ENCODE measurements at places on chromosomes 1 and 21. TPM values are rescaled to one million over a fixed set of nuclear protein-coding genes. Genes with fewer than 3 reads are reported as not detected.

The KIAA1614 gene
- total RNA-seq, result 0.61 TPM

GRCh38 chr1:246569248-246570238 lies 3.3 kb downstream of the CNST start:
- DNase-seq, result peak; percentile 57
- H3K27me3 ChIP-seq, result no peaks in the 10 kb centered on the region

The SH2D1B gene
- total RNA-seq, result not detected

The IFI44L gene
- 4.5 TPM for total RNA-seq

The HSF2BP gene
- 0.70 TPM for total RNA-seq

GRCh38 chr1:185257950-185258208 lies 59.2 kb downstream of the IVNS1ABP start:
- no peaks in the 10 kb centered on the region for H3K36me3 ChIP-seq
- no peaks in the 10 kb centered on the region for H3K27me3 ChIP-seq
- H3K4me3 ChIP-seq, result no peak overlapping the region
- H3K4me1 ChIP-seq, result peaks cover 14% of the 10 kb centered on the region

DNA sequence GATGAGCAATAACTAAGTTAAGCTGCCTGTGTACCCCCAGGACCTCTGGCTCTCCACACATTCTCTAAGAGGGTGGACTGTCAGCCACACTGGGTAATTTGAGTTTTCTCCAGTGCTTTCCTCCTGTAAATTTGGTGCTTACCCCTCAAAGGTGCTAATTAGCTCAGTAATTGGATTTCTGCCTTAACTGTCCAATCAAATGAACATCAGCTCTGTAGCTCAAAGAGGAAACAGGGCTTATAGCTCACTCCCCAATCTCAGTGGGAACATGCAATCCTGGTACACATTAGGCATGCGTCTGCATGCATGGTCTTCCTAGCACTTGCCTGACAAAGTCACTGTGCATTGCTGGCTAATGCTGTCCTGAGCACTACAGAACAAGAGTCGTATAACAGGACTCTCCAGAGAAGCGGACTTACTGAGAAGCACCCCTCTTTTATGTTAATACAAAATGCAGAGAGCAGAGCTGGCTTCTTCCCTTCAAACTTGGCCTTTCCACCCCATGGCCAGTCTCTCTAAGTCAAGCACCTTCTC lies 110.1 kb downstream of the NTPCR start:
- H3K27me3 ChIP-seq, result no peaks in the 10 kb centered on the region
- DNase-seq, result no peak
- no peak overlapping the region for H3K27ac ChIP-seq
- H3K4me1 ChIP-seq, result no peaks in the 10 kb centered on the region

DNA sequence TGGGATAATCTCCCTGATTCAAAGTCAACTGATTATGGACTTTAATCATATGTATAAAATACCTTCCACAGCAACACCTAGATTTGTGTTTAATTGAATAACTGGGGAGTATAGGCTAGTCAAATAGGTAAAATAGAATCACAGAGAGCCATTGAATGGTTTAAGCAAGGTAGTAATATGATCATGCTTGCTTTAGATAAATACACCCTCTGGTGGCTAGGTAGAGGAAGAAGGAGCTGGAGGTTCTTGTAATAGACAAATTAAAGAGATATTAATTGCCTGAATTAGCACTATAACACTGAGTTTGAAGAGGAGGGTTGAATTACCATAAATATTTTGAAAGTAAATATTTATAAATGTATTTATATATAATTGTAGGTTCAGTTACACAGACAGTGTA lies 40.3 kb downstream of the DIRAS3 start:
- no peaks in the 10 kb centered on the region for H3K4me1 ChIP-seq
- no peak for DNase-seq
- no peaks in the 10 kb centered on the region for H3K27me3 ChIP-seq
- no peak overlapping the region for H3K27ac ChIP-seq
- H3K36me3 ChIP-seq, result no peaks in the 10 kb centered on the region
- H3K4me3 ChIP-seq, result no peak overlapping the region

- no peaks in the 10 kb centered on the region for H3K27me3 ChIP-seq
- no peak overlapping the region for H3K4me3 ChIP-seq
- H3K27ac ChIP-seq, result no peak overlapping the region
- no peaks in the 10 kb centered on the region for H3K4me1 ChIP-seq
Measured at GRCh38 chr1:231584921-231585320, 41.7 kb upstream of the DISC1 start.

DNA sequence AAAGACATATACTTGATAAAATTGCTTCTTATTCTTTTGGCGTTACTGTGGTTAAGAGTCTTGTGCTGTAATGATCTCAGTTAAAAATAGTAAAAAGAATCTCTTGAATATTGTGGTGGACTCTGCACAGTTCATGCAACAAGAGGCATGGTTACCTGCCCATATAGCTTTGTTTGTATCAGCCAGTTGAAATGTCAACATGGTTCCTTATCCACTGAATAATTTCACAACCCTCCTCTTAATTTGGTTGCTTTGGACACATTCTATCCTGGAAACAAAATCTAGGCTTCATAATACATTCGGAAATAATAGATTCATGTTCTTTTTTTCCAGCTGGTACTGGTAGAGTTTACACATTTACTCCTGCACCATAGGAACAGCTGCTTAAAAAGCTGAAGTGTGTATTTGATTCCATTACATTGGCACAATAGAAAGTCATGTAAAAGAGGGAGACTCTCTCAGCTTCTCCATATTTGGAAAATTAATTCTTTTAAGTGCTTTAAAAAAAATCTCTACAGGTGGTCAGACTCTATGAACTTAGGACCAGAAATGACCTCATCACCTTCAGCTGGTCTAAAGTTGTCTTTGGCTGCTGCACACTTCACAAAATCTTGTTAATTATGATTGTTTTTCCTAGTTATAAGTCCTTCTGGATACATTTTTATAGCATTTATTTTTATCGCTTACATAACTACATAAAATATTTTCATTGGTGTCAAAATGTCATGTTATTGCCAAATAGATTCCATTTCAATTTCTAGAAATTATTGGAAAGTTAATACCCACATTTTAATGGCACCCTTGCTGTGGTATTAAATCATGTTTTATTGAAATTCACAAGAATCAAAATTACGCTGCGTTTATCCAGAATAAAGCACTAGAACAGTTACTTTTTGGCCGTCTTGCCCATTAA lies 100.2 kb downstream of the LTN1 start:
- no peaks in the 10 kb centered on the region for H3K27me3 ChIP-seq
- H3K36me3 ChIP-seq, result no peaks in the 10 kb centered on the region
- H3K27ac ChIP-seq, result no peak overlapping the region
- H3K4me1 ChIP-seq, result no peaks in the 10 kb centered on the region

DNA sequence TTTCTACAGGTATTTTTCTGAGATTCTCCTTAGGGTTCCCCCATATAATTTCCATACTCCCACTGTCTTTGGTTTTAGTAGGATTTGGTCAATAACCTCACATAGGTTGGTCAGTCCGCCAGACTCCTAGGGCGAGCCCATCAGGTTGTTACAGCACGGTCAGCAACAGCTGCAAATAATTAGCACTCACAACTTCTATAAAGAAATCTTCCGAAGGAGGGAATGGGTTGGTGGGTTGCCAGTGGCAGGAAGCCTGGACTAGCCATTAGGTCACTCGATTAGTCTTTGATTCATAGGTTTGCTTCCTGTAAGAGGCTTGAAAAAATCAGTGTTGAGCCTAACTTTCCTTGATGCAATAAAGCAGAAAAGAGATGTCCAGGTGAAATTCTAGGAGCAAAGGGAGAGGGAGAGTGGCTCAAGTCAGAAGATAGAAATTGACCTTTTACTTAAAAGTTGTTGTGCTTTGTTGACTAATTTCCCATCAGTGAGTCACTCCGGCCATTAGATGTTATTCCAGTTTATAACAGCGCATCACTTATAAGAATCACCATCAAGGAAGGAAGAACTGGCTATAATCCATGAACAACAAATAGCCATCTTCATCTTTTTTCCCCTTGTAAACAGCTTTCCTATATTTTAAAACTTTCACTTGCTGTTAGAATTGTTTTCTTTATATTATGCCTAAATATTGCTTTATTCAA lies 88.3 kb downstream of the TPR start:
- no peak overlapping the region for H3K4me3 ChIP-seq
- no peak overlapping the region for H3K27ac ChIP-seq
- H3K27me3 ChIP-seq, result no peaks in the 10 kb centered on the region
- no peaks in the 10 kb centered on the region for H3K36me3 ChIP-seq

DNA sequence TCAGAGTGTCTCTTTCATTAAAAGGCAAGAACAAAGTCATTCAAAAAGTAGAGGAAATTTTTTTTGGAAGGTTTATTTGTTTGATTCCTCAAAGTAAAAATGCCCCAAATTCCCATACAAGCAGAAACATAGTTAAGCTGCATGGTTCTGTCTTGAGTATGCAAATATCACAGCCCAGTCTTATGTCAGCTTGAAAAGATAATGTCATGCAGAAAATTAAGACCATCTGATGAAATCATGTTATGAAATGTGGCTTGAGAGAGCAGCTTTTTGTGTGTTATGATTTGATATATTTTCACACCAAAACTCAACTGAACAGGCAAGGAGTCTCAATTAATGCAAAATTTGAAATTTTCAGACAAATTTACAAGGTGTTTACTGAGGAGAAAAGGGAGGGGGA lies 411.0 kb downstream of the LMO4 start:
- no peak for DNase-seq
- H3K4me3 ChIP-seq, result no peak overlapping the region
- no peaks in the 10 kb centered on the region for H3K27me3 ChIP-seq
- no peaks in the 10 kb centered on the region for H3K36me3 ChIP-seq
- H3K4me1 ChIP-seq, result no peaks in the 10 kb centered on the region
- H3K27ac ChIP-seq, result no peak overlapping the region

GRCh38 chr1:204633665-204634064 lies 51.9 kb downstream of the LRRN2 start:
- H3K36me3 ChIP-seq, result no peaks in the 10 kb centered on the region
- no peak overlapping the region for H3K4me3 ChIP-seq
- H3K27me3 ChIP-seq, result peaks cover 3% of the 10 kb centered on the region
- no peaks in the 10 kb centered on the region for H3K4me1 ChIP-seq

GRCh38 chr1:19744335-19744743 lies 55.4 kb downstream of the TMCO4 start:
- H3K36me3 ChIP-seq, result peaks cover 12% of the 10 kb centered on the region
- H3K27ac ChIP-seq, result no peak overlapping the region
- H3K4me3 ChIP-seq, result no peak overlapping the region
- no peaks in the 10 kb centered on the region for H3K27me3 ChIP-seq
- H3K4me1 ChIP-seq, result no peaks in the 10 kb centered on the region

DNA sequence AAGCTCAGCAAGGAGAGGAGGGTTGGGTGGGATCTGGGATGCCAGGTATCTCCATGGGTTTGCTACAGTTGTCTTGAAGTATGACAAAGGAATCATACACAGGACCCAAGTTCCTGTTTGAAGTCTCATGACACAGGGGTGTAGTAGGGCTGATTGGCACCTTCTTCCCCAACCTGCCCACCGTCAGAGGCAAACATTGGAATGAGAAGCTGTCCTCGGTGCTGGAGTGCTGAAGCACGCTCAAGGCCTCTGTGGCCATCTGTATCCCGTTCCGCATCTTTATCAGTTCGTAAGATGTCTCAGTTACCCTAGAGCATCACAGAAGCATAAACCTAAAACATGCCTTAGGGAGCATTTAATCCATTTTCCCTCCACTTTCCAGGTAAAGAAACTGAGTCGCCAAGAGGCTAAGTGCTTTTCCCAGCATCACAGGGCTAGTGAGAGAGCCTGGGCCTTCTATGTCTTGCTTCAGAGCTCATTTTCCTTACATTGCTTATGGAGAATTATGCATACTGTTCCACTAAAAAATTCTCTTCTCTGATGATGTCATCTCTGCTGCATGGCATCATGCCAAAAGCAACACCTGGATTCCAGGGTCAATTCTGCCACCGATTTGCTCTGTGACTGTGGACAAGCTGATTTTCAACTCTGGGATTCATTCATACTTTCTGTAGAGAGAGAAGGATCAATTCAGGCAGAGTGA lies 34.2 kb downstream of the VWA5B1 start:
- DNase-seq, result no peak
- no peaks in the 10 kb centered on the region for H3K36me3 ChIP-seq

- no peak overlapping the region for H3K27ac ChIP-seq
- DNase-seq, result no peak
- no peak overlapping the region for H3K4me3 ChIP-seq
- no peaks in the 10 kb centered on the region for H3K4me1 ChIP-seq
Measured at GRCh38 chr1:243501002-243501401, 245.2 kb downstream of the SDCCAG8 start.

The F13B gene
- not detected for total RNA-seq

The NIPAL3 gene
- 52.8 TPM for total RNA-seq

- H3K27ac ChIP-seq, result no peak overlapping the region
- H3K36me3 ChIP-seq, result no peaks in the 10 kb centered on the region
- no peaks in the 10 kb centered on the region for H3K27me3 ChIP-seq
- no peak for DNase-seq
- no peak overlapping the region for H3K4me3 ChIP-seq
Measured at GRCh38 chr1:78113156-78113916, 67.6 kb downstream of the GIPC2 start.

The EXOC8 gene
- total RNA-seq, result 37.4 TPM

DNA sequence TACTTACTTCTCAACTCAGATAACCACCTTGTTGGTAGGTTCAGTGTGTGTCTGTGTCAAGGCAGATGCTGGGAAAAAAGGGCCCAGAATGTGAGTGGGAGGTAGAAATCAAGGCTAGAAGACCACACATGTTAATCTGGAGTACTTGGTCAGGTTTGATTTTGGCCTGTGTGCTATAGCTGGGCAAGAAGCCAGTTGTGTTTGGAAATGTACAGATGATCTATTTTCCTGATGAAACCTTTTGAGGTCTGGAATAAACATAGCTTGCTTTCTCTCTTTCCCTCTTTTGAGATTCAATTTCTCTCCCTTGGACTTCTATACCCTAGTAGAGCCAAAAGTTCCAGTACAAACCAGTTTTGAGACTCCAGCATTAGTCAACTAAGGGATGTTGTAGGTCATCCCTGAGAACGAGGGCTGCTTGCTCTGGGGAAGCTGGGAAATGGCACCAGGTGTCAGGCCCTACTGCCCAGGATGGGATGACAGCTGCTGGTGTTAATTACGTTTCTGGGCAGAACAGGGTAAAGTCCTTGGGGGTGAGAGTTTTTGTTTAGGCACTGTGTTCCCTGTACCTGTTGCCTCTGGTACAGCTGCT lies 15.8 kb downstream of the MAPKAPK2 start:
- H3K27ac ChIP-seq, result no peak overlapping the region
- peaks cover 67% of the 10 kb centered on the region for H3K4me1 ChIP-seq
- H3K36me3 ChIP-seq, result peaks cover 21% of the 10 kb centered on the region
- no peak overlapping the region for H3K4me3 ChIP-seq

The NBPF6 gene
- not detected for total RNA-seq

DNA sequence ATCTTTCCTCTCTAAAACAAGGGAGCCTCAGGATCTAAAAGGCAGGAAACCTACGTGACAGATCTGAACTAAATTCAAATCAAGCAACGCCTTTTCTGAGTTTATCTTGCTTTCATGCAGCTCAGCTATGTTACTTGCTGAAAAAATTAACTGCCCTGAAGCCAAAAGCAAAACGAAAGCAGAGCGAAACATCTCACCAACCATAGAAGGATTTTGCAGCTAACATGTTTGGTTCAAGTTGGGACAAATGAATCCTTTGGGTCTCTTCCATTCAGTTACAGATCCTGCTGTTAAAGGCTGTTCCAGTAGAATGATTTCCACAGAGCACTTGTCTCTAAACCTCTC lies 482 bp downstream of the SLC2A5 start:
- H3K27me3 ChIP-seq, result no peaks in the 10 kb centered on the region
- DNase-seq, result no peak
- H3K27ac ChIP-seq, result no peak overlapping the region
- H3K4me1 ChIP-seq, result no peaks in the 10 kb centered on the region
- H3K36me3 ChIP-seq, result no peaks in the 10 kb centered on the region

Measured in CD4-positive, alpha-beta memory T cell (primary cell).